Fibroblast of skin of left biceps (primary cell): ENCODE measurements at places on chromosomes 16 and 17.

DNA sequence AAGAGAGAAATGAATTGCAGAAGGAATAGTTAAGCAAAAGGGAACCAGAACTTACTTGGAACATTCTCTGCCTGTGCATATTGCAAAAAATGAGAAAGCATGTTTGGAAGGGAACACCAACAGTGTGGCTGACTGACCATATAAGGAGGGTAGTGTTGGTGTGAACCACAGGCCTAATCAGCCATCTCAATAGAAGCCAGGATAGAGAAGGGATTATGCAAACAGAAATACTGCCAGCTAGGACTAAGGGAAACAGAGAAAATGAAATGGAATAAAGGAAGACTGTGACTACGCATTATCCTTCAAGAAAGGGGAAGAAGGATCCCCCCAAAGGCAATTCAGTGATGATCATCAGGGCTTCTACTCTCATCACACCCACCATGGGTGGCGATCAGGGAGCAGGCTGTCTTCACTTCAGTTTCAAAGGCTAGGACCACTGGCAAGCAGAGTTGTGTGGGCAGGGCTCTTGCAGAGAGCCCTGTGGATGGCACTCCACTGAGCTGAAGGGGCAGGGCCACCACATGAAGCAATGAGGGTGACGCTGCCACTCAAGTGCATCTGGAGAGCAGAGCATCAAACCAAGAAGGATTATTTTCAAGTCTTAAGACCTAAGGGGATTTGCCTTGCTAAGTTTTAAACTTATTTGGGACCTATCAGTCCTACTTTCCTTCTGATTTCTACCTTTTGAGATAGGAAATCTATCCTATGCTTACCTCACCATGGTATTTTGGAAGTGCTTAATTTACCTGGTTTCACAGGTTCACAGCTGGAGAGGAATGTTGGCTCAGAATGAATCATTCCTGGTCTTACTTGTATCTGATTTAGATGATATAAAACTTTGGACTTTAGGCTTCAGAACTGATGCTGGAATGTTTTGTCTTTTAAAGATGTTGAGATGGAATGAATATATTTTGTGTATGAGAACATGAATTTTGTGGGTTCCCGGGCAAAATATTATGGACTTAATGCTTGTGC is 140.5 kb downstream of the SSH2 start:
- DNase-seq = no peak

DNA sequence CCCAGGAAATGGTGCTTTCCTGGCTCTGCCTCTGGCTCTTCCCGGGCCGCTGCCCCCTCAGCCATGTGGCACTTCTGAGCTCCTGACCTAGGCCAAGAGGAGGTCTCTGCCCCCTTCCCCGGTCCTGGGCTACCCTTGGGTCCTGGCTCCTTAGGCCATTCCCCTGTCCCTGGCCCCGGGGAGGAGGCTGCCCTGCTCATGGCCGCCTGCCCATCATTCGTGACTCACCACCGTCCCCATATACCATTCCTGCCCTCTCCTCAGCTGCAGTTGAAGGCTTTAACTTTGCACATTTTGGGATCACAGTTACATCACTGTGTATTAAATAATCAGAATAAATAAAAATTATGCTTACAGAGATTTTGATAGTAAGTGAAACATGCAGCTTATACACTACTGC is 69.0 kb downstream of the GRIN2A start:
- no peak for DNase-seq

GRCh38 chr17:21162394-21162775 is 35.6 kb downstream of the DHRS7B start:
- DNase-seq = no peak

- no peak for DNase-seq
Observed at GRCh38 chr17:68646626-68647526, 45.7 kb upstream of the FAM20A start.

GRCh38 chr17:21202512-21202911 is 11.4 kb downstream of the TMEM11 start:
- DNase-seq = no peak

GRCh38 chr17:54172096-54172984 is 349.6 kb downstream of the KIF2B start:
- no peak for DNase-seq

- no peak for DNase-seq
Observed at GRCh38 chr16:74451951-74452758, 30.9 kb upstream of the CLEC18B start.

DNA sequence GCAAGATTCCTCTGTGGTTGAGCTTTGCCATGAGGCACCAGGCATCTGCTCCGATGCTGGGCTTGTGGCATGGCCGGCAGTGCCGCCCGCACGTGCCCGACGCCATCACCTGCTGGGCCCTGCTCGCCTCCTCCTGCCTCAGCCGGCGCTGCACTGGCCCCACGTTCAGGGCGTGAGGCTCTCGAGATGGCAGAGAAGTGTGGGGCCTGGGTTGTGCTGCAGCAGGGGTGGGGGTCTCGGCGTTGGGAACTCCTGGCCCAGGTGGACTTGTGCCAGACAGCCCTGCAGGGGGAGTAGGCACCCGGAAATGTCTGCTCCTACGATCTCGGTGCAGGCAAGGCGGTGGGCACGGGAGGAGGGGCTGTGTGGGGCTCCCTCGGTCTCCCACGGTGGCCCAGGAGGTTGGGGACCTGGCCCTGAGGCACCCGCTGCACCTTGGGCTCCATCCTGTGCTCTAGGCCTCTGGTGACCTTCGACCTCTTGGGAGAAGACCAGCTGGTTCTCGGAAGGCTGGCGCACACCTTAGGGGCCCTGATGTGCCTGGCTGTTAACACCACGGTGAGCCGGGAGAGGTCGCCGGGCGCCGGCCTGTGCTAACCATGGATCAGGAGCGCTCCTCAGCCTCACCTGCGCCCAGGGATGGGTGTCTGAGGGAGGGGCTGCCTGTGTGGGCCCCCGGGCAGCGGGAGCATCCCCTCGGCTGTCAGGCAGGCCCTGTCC is 13.5 kb downstream of the TELO2 start:
- DNase-seq = no peak

DNA sequence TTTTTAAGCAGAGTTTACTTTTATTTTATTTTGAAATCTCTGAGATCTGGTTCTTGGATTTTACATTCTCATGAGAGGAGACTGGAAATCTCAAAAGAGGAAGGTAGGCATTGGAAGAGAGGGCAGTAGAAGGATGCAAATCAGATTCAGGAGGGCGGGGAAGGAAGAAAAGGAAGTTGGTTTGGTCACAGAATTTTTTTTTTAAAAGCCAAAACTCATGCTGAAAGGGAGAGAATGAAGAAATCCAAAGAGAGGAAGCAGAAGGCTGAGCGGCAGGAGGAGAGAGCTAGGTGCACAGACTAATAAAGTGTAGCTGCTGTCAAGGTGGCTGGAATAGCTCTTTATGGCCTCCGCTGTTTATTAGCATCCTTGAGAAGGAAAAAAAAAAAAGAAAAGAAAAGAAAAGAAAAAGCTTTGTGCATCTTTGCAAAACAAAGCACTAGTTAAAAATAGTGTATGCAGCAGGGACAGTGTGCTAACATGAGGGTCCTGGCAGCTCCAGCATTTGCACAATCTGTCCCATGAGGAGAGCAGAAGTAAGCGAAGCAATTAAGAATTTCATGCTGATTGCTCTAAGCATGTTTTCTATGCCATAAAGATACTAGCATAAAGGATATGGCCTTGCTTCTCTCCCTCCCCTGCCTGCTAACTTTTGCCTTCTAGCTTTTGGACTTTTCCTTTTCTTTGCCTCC is 194.2 kb downstream of the ZFHX3 start:
- DNase-seq = no peak

GRCh38 chr16:86101897-86102157 is 202.9 kb downstream of the IRF8 start:
- DNase-seq = no peak

- DNase-seq = no peak
Observed at GRCh38 chr17:62670202-62670821, 42.8 kb downstream of the MRC2 start.

DNA sequence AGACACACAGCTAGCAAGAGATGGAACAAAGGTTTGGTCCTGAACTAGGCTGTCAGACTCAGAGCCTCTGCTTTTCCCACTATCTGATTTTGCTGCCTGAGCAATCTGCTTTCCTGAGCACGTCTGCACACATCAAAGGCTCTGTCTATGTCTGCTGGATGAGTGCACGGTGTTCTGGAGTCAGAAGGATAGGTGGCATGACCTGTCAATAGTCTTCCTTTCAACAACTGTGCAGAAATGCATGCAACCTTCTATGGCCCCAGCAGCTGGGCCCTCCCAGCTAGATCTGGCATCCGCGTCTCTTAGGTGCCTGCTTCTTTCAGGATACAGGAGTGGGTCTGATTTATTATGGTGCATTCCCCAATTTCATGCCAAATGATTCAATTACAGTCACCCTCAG is 138.3 kb downstream of the UTP18 start:
- no peak for DNase-seq

DNA sequence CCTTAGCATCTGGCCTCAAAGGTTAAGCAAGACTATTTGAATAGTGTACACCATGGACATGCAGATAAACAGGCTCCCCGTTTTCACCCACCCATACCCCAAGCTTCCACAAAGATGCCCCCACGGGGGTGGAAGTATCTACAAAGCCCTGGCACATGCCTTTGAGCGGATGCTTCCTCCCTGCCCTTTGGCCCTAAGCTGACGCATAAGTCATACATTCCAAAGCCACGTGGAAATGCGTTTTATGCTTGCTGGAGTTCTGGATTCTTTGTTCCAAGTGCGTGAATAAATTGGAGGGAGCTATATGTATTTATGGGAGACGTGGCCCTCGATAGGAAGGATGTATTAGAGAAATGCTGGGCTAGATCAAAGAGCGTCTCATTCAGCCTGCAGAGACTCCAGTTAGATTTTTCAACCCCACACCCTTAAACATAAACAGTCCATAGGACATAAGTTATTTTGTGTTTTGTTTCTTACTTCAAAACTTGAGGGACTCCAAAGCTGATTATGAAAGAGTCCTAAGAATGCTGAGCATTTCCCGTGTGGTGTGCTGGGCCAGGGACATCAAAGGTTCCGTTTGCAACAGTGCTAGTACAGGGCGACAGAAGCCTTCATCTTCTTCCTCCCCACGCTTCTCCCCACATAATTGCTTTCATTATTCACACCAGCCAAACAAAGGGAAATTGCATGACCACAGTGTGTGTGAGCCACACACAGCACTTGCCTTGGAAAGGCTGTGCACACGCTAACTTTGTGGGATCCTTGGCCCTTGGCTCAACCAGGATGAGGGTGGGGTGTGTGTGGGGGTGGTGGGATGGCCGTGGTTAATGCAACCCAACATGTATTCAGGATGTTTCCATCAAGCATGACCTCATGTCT is 73.6 kb downstream of the WIPI1 start:
- DNase-seq = no peak
